ENCODE measurements at places on chromosomes 7 and 10. TPM values are rescaled to one million over a fixed set of nuclear protein-coding genes. Genes with fewer than 3 reads are reported as not detected.

- DNase-seq, result no peak
Measured at GRCh38 chr10:79405995-79406515, 39.4 kb downstream of the ZCCHC24 start.

- DNase-seq, result no peak
Measured at GRCh38 chr7:74230446-74231231, 20.8 kb downstream of the LAT2 start.

DNA sequence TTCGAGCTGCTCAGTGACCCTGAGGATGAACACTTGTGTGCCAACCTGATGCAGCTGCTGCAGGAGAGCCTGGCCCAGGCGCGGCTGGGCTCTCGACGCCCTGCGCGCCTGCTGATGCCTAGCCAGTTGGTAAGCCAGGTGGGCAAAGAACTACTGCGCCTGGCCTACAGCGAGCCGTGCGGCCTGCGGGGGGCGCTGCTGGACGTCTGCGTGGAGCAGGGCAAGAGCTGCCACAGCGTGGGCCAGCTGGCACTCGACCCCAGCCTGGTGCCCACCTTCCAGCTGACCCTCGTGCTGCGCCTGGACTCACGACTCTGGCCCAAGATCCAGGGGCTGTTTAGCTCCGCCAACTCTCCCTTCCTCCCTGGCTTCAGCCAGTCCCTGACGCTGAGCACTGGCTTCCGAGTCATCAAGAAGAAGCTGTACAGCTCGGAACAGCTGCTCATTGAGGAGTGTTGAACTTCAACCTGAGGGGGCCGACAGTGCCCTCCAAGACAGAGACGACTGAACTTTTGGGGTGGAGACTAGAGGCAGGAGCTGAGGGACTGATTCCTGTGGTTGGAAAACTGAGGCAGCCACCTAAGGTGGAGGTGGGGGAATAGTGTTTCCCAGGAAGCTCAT lies 1.1 kb downstream of the DDIT4 start:
- peak; percentile 77 for DNase-seq

Gene PDZD7
- 1.4 TPM for total RNA-seq

Gene HABP2
- total RNA-seq, result not detected
